ENCODE measurements at places on chromosomes 4 and X.

DNA sequence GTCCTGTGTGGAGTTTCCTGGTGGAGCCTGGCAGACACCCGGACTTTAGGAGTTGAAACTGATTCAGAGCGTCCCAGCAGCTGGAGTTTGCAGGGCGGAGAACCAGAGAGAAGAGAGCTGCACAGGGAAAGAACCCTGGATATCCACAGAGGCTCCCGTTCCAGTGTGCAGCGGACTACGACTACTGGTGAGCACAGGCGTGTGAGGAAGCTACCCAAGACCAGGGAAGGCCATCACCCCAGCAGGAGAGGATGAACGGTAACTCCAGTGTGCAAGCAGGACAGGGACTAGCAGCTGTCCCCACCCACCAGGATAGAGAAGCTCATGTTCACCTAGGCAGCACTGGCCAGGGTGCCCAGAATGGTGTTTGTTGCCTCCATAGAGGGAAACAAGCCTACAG is 2.3 kb downstream of the LAGE3 start:
- DNase-seq: no peak

DNA sequence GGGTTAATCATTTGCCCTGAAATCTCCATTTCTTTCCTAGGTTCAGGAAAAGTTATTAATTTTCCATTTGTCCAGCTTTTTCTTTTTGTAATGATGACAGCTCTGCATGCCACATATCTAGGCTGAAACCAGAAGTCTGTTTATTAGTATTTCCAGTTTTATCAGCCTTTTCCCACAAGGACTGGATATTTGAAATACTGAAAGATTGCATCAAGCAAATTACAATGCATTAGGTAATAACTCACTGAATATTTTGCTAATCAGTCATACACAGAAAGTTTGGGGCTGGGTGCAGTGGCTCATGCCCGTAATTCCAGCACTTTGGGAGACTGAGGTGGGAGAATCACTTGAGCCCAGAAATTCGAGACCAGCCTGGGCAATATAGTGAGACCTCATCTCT is 21.5 kb downstream of the SLC9A7 start:
- no peak for DNase-seq

DNA sequence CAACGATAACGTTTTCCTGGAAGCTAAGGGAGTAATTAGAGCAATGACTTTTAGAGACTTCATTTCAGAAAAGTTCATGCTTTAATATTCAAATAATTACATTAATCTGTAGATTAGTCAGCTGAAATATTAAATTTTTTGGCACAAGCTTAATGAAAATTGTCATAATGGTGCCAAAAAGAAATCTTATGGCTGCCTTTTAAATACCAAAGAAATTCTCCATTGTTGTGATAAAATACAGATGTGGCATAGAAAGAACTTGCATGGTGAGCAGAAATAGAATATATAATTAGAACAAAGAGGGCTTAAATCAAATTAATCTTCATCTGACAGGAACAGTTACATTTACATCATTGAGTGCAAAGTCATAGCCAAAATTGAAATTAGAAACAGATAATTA is 263.5 kb downstream of the AFF2 start:
- no peak for DNase-seq

DNA sequence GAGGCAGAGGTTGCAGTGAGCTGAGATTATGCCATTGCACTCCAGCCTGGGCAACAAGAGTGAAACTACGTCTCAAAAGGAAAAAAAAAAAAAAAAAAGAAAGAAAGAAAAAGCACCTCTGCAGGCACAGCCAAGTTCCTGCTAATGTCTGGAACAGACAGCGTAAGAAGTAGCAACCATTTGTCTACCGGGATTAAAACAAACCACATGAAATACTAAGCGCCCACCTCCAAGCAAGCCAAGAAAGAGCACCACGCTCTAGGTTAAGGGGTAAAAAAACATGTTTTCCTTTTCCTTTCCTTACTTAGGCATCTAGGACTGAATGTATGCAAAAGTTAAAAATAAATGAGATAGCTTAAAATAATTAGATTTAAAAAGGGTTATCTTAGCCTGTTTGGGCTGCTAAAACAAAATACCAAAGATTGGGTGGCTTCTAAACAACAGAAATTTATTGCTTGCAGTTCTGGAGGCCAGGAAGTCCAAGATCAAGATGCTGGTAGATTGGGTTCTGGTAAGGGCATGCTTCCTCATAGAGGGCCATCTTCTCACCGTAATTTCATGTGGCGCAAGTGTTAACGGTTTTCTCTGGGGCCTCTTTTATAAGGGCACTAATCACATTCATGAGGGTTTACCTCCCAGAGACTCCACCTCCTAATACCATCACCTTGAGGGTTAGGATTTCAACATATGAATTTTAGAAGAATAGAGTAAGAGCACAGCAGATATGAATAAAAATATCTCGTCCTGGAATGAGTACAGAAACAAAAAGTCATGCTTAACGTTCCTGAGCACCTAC is 12.3 kb downstream of the GPC4 start:
- no peak for DNase-seq

- DNase-seq: no peak
Observed at GRCh38 chr4:158929939-158930638, 161.3 kb downstream of the FNIP2 start.

DNA sequence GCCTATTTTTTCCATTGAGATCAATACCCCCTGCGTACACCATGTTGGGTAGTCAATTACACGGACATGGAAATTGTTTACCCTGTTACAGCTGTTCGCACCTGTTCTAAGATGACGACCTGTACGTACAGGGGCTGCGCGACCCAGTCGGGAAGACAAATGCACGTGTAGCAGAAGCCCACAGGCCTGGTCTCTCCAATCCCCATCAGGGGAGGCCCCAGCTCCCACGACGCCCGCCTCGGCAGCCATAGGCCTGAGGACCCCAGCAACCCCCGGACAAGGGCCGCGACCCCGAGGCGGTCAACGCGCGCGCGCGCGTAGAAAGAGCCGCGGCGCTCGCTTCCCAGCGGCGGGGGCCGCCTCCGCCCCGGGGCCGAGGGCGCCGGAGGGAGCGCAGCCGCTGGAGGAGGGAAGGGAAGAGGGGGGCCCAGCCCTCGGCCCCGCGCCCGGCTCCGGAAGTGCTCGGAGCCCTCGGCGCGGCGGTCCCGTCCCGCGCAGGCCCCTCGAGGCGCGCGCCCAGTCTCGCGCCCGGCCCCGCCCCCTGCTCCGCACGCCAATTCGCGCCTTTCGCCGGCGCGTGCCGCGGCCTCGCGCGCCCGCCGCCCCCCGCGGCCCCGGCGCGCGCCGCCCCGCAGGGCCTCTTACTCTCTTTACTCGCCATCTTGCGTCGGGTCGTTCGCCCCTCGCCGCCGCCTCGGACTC is 618 bp downstream of the RBBP7 start:
- no peak for DNase-seq

DNA sequence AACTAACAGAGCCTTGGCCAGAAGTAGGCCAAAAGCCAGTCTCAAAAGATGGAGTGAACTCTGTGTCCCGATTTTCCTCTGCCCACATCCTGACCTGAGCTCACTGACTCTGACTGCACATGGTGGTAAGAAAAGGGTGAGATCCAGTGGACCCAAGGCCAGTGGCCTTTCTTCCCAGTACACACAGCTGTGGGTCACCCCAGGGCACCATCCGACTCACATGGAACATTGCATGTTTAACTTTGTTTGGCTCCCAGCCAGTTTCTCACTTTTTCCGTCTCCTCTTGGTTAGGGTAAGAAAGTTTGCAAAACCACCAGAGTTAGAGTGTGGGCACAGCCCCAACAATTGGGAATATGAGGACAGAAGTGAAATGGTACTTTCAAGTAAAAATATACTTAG is 69.8 kb downstream of the GAB1 start:
- no peak for DNase-seq

DNA sequence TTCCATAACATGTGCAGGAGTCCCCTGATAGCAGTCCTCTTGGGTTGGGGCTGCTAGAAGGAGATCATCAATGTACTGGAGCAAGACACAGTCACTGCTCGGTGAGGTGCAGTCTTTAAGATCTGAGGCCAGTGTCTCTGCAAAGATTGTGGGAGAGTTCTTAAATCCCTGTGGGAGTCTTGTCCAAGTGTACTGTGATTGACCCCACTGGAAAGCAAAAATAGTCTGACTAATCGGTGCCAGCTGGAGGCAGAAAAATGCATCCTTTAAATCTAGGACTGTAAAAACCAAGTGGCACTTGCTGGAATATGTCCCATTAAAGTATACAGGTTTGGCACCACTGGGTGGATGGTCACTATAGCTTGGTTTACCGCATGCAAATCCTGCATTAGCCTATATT is 31.1 kb downstream of the SULT1E1 start:
- DNase-seq: no peak

DNA sequence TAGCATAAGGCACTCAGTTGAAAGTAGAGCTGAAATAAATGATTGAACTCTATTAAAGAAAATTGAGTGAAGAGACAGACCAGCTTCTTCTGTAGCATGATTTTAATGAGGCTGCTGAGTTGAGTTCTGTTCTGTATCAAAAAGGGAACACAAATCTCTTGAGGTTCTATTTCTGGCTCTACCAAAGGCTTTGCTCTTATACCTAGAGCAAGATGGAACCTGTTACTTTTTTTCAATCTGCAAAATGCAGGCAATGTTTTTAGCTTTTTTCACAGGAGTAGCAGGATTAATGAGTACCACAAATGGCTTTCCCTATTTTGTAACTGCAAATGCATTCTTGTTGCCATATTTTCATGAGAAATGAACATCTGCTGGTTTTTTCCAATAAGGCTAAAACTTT is 4.2 kb upstream of the ERVMER34-1 start:
- DNase-seq: no peak
